ENCODE measurements at places on chromosomes 12 and 14.
A peak's percentile ranks its signal among the peaks of the same experiment; 100 is the strongest.

DNA sequence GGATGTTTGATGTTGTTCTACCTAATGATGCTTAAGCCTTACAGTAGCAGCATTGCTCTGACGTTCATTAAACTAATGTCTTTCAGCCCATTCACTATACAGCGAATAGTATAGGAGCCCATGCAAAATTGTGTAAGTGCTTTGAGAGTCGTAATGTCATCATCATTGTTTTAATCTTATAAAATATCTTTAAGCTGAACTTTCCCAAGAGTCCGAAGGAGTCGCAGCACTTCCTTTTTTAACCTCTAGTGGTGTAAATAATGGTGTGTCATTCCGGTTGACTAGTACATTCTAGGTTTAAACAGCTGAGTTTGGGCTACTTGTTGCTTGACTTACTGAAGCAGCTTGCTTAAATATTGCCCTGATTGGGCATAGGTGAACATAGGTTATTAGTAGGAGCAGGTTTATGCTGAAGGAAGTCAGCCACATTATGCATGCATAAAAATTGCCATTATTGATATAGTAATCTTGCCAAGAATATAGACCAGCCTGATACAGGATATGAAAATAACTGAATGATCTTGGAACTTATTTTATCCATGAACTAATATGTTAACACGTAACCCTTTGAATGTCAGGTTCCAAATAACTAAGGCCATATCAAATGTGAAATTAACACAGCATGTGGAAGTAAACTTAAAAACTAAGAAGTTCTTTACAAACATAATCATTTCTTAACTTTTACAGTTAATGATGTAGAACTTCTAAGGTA is 2.6 kb downstream of the WNK1 start:
- no peak for ATAC-seq

DNA sequence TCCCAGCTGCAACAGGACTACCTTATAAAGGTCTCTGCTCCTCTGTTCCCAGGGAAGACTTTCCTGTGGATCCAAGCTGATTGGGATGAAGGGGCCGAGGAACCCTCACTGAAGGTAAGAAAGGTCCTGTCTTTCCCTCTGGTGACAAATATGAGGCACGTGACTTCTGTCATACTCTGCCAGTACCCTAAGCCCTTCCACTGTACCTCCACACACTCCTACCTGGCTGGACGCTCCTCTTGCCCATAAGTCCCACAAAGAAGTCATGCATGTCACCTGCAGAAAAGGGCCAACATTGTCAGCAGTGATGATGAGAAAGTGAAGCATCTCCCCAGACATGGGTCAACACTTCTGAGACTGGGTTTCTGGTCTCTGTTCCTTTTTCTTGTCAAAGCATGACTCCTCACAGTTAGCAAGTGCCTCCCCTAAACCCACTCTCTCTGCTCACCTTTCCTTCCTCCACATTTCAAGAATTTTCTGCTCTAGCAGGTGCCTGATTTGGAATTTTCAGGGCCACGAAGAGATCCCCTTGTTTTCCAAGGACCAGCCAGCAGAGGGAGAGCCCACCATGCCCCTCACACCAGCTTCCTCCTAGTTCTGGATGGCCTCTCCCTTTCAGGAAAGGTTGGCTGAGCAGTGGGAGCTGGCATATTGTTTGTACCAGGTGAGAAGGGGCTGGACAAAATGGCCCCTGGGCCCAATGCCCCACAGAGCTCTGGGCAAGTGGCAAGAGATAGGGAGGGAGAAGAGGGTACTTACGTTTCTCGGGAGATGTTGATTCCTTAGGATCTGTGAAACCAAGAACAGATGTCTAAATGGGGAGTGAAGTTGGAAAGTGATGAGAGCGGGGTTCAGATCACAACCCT is 3.5 kb downstream of the TAC3 start:
- ATAC-seq, result no peak

DNA sequence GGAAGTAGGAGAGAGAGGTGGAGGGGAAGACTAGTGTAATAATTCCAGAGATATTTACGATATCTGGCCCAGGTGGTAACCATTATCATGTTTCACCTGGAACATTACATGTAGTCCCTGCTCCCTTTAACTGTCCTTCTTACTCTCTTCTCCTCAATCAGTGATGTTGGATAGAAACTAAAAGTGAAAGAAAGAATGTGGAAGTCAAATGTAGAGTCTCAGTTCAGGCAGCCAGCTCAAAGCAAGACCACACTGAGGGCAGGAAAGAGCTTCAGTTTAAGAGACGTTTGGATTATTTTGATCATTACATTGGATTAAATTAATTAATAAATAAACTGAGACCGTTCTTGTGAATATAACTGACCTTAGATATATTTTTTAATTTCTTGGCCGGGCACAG is 594.4 kb downstream of the FLRT2 start:
- ATAC-seq, result no peak

DNA sequence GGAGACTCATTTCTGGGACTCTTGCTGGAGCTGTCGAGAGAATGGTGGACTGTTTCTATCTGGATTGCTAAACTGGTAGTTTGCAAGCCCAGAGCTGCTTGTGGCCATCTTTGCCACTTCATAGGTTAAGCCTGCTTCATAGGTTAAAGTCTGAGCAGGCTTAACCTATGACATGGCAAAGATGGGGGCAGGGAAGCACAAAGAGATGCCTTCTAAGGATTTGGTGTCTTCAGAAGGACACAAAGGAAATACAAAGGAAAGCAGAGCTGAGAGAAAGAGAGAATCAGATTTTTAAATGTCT is 78.4 kb upstream of the MAX start:
- ATAC-seq, result no peak

DNA sequence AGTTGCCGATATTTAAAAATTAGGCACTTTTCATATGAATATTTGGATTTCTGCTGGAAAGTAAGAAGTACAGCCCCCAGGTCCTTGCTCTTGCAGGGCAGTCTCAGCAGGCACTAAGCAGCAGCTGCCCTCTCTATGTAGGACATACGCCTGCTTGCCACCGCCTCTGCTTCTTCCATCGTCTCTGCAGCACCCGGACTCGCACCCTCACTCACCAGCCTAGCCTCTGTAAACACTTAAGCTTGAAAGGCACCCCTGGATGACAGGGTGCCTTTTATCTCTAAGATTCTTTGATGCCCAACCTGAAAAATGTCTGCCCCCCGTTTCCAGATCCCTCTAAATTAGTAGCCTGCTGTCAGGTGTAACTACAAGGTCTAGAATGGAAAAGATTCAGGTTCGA is 19.0 kb downstream of the OTUB2 start:
- no peak for ATAC-seq

DNA sequence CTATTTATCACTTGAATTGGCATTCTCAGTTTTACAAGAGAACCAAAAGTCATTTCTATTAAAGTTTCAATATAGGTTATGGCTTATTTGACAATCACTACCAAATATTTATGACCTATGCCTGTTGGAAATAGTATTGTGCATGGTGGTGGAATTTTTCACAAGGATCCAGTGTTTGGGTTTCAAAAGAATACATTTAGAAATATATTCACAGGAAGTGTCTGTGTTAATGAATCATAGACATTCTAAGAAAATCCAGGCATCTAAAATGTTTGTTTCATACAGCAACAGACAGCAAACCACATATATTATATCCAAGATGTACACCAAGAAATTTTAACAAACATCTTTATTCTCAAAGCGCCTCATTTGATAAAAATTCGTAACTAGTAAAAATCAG is 92.7 kb downstream of the MED13L start:
- ATAC-seq, result no peak

DNA sequence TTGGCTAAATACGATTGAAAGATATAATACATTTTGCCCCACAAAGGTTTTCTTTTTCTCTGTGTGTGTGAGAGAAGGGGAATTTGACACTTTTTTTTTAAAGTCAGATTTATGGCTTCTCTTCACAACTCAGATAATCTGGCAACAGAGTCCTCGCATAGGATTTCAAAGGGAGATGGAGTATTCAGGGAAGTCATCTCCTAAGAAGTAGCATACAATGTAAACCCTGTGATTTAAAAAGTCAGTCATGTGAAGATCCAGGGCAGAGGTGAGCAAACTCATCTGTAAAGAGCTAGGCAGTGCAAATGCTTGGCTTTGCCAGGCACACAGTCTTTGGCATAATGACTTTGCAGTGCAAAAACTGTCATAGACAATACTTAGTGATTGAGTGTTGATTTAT is 1526.3 kb downstream of the AACS start:
- no peak for ATAC-seq

- no peak for ATAC-seq
Observed at GRCh38 chr12:30602678-30603077, 93.0 kb downstream of the IPO8 start.

DNA sequence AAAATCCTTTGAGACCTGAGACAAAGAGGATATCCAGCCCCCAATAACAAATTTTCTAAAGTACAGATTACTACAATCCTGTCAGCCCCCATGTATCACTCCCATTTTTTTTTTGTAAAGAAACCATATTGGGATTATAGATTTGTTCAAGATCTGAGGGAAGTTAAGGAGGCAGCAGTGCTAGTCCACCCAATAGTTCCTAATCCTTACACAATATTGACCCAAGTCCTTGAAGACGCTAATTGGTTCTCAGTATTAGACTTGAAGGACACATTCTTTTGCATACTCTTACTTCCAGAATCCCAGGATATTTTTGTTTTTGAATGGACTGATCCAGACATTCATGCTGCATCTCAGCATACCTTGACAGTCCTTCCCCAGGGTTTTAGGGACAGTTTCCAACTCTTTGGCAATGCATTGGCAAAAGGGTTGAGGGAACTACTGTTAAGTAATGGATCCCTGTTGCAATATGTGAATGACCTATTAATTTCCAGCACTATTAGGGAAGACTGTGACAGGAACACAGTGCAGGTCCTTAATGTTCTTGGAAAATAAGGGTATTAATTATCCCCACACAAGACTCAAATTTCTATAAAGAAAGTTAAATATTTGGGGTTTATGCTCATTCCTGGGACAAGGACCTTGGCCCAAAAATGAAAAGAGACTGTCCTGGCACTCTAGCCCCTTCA is 1519.5 kb upstream of the SEL1L start:
- ATAC-seq, result no peak

- no peak for ATAC-seq
Observed at GRCh38 chr14:53927171-53927570, 29.5 kb downstream of the BMP4 start.

DNA sequence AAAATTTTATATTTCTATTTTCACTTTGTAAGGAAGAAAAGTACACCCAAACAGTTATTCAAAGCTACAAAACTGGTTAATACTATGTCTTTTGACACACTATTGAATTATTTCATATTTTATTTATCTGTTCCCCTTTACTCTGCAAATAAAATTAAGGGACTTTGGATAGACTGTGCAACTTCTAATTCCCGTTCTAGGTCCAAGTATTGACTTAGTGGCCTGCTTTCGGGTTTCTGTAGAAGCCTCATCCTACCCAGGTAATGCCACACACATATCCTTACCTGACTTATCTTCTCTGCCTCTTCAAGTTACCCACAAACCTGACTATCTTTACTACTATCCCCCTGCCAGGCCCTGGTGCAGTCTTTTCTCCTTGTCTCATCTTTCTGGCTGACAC is 156.3 kb upstream of the TMTC2 start:
- ATAC-seq, result no peak

DNA sequence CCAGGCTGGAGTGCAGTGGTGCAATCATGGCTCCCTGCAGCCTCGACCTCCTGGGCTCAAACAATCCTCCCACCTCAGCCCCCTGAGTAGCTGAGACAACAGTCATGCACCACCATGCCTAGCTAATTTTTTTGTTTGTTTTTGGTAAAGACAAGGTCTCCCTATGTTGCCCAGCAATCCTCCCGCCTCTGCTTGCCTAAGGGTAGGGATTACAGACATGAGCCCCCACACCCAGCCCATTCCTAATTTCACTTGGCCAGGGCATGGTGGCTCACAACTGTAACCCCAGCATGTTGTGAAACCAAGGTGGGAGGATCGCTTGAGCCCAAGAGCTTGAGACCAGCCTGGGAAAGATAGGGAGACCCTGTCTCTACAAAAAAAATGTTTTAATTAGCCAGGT is 9.1 kb downstream of the DAD1 start:
- no peak for ATAC-seq

DNA sequence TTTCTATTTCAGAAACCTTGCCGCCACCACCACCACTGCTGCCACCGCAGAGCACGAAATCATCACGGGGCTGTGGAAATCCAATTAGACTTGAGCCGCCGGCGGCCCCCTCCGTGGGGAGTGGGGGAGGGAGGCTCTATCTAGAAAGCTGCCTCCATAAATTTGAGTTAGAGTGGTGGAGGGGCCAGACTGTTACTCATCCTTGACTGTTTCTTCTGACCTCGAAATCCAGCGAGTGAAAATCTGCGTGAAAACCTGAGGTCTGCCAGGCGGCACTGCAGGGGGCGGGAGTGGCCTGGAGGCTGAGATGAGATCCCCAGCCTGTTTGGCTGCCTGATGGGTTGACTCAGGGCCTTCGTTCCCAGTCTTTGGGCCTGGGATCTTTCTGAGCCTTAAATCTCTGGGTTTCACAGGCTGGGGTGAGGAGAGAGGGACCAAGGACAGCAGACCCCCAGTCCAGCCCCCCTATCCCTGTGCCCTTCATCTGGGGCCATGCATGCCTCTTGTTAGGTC is 29.9 kb downstream of the TSPAN9 start:
- peak; percentile 14 for ATAC-seq

- ATAC-seq, result peak; percentile 74
Observed at GRCh38 chr12:26878661-26879119, 45.7 kb upstream of the ITPR2 start.

GRCh38 chr12:4108803-4109345 is 164.7 kb upstream of the CCND2 start:
- ATAC-seq, result no peak

DNA sequence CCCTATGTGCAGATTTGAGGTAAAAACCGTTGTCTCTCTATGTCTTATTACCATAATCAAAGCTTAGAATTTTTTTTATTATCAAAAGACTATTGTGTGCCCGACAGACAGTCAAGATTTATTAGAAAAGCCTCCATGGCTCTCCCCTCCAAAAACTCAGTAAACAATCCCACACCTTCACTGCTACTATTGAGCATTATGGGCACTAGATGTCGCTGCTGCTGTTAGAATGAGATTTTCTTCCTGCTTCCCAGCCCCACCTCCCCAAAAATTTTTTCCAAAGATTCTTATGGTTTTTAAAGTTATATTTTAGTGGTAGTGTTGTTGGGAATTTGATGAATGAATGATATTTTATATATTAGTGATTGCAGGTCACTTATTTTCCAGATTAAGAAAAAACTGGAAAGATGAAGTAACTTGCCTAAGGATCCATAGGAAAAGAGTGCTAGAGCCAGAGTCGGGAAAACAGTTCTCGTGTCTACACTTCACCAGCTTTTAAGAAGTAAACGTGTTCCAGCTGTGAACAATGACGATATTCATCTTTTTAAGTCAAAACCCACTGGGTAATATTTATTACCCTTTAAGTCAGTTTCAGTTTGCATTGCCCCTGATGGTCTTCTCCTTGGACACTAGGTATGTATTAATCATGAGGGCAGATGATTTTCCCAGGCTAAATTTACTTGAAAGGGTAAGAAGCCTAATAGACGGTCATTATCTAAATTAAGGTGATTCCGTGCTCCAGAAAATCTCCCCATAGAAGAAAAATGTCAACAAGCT is 12.2 kb upstream of the FOXG1 start:
- no peak for ATAC-seq

Data from esophagus mucosa (tissue), 1 donor.